ENCODE measurements at places on chromosomes 5 and 9.

- peak; percentile 32 for DNase-seq
Measured at GRCh38 chr5:141637123-141637766, 448 bp downstream of the RELL2 start.

GRCh38 chr5:10476878-10477277 lies 35.2 kb downstream of the ROPN1L start:
- no peak for DNase-seq

GRCh38 chr9:23665635-23666034 lies 160.4 kb downstream of the ELAVL2 start:
- DNase-seq: no peak

DNA sequence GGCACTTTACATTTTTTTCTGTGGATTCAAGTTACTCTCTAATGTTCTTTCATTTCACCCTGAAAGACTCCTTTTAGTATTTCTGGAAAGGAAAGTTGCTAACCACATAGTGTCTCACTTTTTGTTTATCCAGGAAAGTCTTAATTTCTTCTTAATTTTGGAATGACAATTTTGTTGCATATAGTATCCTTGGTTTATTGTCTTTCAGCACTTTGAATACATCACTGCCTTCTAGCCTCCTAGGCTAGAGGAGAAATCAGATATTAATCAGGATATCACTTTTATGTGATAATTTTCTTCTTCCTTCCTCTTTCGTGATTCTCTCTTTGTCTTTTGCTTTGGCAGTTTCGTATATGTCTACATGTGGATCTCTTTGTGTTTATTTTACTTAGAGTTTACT lies 11.4 kb downstream of the ADGRV1 start:
- DNase-seq: no peak

- DNase-seq: no peak
Measured at GRCh38 chr5:133948721-133949120, 19.7 kb downstream of the C5orf15 start.

DNA sequence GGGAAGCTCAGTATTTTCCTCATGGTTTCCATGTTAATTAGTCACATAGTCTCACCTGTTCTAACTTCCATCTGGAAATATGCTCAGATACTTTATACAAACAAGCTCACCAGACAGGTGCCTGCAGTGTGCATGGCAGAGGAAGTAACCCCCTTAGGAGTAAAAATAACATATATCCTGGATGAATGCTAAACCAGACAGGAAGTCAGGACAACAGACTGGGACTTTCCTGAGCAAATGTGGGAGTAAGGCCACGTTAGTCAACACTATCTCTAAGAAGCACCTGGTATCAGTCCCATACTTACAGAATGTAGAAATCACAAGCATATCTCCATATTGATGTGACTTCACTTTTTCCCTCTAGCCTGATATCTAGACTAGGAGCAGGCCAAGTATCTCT lies 128.4 kb downstream of the SEC61B start:
- no peak for DNase-seq

- DNase-seq: no peak
Measured at GRCh38 chr9:123131258-123131657, 97.8 kb downstream of the GPR21 start.

DNA sequence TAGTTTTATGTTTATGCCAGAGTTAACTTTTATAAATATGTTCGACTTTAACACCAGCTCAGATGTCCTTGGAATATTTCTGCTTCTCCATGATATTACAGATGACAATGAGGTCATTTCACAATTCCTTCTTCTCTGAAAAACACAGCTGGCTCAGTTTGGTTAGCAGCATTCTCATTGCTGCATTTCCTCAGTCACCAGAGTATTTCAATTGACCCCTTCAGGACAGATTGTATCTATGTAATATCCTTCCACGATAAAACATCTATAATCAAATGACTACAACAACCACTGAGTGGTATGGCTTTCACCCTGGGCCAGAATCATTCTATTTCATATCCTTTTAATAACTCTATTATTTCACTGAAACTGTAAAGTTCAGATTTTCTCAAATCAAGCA lies 148.7 kb downstream of the OXCT1 start:
- DNase-seq: no peak

- DNase-seq: no peak
Measured at GRCh38 chr5:73122875-73123810, 2.8 kb downstream of the TMEM171 start.

DNA sequence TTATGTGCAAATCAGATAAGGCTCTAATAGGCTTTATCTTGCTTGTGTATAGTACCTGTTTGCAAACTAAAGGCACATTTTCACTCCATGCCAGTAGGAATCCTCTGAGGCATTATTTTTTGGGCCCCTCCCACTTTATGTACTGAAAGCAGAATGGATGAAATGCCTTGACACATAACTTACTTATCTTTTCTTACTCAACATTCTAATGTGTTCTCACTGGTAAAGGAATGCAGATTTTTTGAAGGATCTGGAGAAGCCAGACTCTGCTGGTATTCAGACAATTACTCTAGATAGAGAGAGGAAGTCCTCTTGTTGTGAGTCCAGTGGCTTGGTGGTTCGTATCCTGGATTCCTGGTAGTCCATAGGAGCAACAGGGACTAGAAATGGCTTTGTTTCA lies 336.7 kb downstream of the CCDC171 start:
- DNase-seq: no peak

DNA sequence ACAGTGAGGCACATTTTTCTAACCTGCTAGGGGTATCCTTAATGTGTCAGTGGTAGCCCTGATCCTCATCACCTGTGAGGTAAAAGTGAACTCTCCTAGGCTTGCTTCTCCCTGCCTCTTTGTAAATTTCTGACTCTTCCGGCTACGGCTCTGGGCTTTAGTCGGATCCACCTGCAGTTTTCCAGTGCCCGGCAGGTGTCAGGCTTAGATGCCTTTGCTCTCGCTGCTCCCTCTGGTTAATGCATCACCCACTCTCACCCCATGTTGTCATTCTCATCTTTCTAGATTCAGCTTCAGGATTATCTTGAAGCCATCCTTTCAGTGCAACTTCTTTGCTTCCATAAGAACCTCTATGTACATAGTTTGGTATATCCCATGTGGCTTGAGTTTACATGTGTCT lies 3.6 kb downstream of the CEP78 start:
- no peak for DNase-seq

DNA sequence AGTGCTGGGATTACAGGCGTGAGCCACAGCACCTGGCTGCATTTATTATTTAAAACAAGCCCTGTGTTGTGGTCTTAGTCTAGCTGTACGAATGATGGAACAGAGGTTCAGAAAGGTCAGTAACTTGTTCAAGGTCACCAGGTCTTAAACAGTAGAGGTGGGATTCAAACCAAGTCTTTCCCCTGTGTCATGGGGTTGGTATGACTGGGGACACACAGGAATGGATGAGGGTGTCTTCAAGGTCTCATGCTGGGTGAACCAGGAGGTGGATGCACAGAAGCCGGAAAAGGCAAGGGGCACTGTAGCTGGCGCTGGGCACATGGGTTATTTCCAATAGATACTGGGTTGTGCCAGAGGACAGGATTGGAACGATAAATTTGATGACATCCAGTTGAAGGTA lies 32.2 kb upstream of the TJP2 start:
- DNase-seq: no peak

DNA sequence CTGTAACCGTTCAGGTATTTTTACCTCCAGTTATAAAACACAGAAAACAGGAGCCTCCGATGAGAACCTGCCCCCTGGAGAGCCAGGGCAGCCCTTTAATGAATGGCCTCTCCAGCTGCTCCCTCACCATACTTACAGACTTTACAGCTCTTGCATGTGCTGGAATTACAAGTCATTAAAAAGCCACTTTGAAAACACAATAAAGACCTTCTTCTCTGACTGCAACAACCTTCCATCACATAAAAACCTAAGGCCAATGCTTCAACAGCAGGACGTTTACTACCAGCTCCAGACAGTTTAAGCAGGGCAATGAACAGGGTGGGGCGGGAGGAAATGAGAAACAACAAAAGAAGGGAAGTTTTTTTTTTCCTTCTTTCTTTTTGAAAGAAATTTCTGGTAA lies 213.8 kb downstream of the MLLT3 start:
- DNase-seq: no peak

- DNase-seq: no peak
Measured at GRCh38 chr9:138082918-138083636, 205.5 kb downstream of the CACNA1B start.

GRCh38 chr9:37329576-37329975 lies 92.9 kb upstream of the GRHPR start:
- DNase-seq: peak; percentile 62

- DNase-seq: no peak
Measured at GRCh38 chr9:68895741-68896478, 118.0 kb downstream of the PRKACG start.
